ENCODE measurements at places on chromosomes 16 and 17.
A peak's percentile ranks its signal among the peaks of the same experiment; 100 is the strongest.

- DNase-seq = peak; percentile 34
Observed at GRCh38 chr17:31488264-31488981, 96.9 kb downstream of the RAB11FIP4 start.

DNA sequence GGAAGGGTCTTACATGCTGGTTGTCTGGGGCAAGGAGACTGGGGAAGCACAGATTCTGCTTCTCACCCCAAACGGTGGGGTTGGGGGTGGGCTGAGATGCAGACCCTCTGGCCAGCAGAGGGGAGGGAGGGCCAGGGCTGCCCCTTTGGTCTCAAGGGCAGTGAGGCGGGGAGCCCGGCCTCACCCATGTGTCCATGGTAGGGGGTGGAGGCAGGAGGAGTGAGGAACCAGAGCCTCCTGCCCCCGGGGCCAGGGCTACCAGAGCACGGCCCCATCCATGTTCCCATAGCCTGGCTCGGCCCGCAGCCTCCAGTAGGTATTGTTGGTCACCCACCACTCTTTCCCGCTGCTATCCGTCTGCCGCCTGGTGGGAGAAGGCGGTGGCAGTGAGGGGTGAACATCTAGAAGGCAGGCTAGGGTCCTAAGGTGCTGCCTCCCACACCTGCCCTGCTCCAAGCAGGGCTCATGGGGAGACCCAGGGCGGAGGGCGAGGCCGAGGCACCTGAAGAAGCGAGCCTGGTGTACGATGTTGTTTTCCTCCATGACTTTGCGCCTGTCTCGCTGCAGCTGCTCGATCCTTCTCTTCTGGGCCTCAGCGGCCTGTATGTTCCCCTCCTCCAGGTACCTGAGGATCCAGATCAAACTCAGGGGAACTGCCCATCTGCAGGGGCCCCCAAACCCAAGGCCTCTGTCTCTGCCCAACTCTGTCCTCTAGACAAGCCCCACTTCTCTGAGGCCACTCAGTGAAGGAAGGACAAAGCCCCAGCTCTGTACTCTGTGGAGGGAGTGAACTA, 13.4 kb downstream of the OSBPL7 start:
- DNase-seq = no peak

DNA sequence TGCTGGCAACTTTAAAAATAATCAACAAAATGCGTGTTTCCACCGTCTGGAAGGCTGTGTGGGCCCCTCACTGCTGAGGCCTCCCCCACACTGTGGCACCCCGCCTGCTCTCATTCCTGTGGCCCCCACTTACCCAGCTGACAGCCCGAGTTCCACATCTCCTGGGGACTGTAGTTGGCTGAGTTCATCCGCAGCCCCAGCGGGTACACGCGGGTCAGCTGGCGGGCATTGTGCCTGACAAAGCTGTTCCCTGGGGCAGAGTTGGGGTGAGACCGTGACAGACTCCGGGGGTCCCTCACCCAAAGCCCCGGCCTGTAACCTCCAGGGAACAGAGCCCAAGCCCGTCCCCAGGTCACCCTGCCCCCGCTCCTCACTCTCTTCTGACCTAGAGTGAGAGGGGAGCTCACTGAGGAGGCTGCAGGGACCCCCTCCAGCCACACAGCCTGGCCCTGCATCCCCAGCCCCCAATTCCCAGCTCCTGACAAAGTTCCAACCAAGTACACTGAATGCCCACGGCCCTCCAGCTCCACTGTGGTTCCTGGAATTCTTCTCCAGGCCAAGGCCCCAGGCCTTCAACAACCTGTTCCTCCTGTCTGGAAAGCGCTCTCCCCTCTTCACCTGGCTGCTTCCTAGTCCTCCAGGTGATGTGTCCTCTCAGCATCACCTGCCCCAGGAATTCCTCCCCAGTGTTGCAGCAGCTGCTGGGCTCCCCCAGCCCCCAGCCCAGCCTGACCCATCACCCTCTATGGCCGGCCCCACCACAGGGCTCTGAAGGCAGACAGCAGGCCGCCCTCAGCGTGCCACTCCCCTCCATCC, 18.0 kb downstream of the PLCD3 start:
- no peak for DNase-seq

GRCh38 chr16:54236773-54237172, 49.8 kb downstream of the IRX3 start:
- DNase-seq = no peak

DNA sequence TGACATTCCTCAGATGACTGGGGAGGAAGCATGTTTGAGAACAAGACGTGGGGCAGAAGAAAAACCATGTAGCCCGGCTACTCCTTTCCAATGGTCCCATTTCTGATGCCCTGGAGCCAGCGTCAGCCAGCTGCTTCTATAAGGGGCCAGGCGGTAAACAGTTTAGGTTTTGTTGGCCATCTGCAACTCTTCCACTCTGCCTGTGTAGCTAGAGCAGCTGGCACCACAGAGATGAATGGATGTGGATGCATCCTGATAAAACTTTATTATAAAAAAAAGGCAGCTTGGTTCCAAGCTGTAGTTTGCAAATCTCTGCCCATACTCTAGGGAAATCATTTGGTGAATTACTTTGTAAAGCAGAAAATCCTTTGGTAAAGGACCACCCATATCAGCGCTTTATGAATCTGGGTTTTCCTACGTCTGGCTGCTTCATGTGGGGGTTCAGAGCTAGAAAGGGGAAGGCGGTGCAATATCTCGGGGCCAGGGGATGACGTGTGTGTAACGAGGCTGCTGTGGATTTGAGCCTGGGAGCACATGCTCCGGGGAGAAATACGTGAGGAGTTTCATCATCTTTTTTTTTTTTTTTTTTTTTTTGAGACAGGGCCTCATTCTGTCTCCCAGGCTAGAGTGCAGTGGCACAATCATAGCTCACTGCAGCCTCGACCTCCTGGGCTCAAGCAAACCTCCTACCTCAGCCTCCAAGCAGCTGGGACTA, 3.4 kb upstream of the SRL start:
- no peak for DNase-seq

DNA sequence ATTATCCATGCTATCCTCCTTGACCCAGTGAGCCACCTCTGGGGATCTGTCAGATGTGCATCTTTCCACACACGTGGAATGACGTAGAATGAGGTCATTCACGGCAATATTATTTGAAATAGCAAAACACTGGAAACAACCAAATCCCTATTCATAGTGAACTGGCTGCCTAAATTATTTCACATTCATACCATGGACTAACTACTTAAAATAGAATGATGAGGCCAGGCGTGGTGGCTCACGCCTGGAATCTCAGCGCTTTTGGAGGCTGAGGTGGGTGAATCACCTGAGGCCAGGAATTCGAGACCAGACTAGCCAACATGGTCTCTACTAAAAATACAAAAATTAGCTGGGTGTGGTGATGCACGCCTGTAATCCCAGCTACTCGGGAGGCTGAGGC, 75.5 kb downstream of the RAP1GAP2 start:
- DNase-seq = no peak

All from MM.1S (cell line).